GDM1 (cell line): ENCODE measurements at places on chromosomes 12 and 14.

DNA sequence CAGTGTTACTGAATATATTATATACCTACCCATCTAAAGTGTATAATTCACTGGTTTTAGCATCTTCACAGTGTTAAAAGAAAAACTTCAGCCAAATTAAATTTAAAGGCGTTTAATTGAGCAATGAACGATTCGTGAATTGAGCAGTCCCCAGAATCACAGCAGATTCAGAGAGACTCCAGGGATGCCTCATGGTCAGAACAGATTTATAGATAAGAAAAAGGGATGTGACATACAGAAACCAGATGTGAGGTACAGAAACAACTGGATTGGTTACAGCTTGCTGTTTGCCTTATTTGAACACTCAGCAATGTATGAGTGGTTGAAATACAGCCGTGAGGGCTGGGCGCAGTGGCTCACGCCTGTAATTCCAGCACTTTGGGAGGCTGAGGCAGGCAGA lies 84.6 kb downstream of the WNK1 start:
- DNase-seq, result no peak

GRCh38 chr14:89429199-89430181 lies 12.5 kb upstream of the FOXN3 start:
- DNase-seq, result peak; percentile 34

- DNase-seq, result no peak
Observed at GRCh38 chr12:64229240-64229639, 7.1 kb upstream of the KICS2 start.

- DNase-seq, result no peak
Observed at GRCh38 chr12:42701084-42701483, 111.5 kb upstream of the PRICKLE1 start.

- no peak for DNase-seq
Observed at GRCh38 chr12:98997899-98998298, 352.8 kb downstream of the APAF1 start.

DNA sequence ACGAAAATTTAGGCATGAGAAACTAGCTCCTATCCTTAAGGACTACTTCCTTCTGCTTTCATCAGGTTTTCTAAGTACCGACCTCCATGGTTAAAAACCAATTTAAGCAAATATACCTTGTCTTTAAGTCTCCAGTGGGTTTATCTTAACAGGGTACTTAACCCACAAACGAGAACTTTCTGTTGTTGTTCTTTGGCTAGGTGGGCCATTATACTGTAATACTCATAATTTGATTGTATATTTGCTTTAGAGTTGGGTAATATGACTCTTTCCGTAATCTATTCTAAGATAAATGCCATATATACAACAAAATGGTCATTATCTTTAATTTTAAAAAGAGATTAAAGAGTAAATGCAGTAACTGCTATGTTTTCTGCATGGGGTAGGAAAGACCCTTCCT lies 21.6 kb downstream of the RASSF8 start:
- no peak for DNase-seq

GRCh38 chr12:66409195-66409871 lies 107.0 kb downstream of the HELB start:
- DNase-seq, result peak; percentile 56

DNA sequence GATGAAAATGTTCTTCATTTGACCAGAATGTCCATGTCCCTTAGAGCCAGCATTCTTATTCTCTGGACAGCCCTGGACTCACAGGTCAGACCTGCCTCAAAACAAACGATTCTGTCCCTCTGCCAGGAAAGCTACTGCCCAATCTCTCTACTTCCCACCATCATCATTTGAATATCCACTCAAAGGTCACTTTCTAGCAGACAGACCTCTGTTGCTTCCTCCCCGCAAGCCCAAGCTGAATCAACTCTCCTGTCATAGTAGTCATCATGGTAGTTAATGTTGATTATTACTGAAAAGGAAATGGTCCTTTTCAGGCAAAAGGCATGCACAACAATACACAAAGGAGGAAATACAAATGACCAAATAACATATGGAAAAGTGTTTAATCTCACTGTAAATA lies 39.6 kb upstream of the CPM start:
- no peak for DNase-seq

DNA sequence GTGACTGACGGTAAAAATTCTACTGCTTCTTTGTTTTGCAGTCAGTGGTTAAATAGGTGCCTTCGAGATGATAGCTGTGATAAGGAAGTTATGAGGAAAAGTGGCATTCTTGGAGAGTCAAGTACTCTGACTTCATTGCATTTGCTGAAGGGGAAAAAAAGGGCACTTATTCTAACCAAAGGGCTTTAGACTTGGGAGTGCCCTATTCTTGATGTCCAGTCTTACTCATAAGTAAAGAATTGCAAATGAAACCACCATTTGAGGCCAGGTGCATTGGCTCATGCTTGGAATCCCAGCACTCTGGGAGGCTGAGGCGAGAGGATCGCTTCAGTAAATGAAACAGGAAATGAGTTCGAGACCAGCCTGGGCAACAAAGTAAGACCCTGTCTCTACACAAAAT lies 40.3 kb downstream of the BRAP start:
- DNase-seq, result no peak

GRCh38 chr14:25753130-25753529 lies 703.2 kb upstream of the STXBP6 start:
- no peak for DNase-seq

- no peak for DNase-seq
Observed at GRCh38 chr14:69637503-69638031, 26.2 kb downstream of the SUSD6 start.

GRCh38 chr12:57224973-57225679 lies 4.4 kb upstream of the SHMT2 start:
- DNase-seq, result no peak

GRCh38 chr14:79729731-79730130 lies 481.6 kb downstream of the DIO2 start:
- no peak for DNase-seq

- DNase-seq, result no peak
Observed at GRCh38 chr12:74490390-74491064, 47.1 kb upstream of the ATXN7L3B start.

DNA sequence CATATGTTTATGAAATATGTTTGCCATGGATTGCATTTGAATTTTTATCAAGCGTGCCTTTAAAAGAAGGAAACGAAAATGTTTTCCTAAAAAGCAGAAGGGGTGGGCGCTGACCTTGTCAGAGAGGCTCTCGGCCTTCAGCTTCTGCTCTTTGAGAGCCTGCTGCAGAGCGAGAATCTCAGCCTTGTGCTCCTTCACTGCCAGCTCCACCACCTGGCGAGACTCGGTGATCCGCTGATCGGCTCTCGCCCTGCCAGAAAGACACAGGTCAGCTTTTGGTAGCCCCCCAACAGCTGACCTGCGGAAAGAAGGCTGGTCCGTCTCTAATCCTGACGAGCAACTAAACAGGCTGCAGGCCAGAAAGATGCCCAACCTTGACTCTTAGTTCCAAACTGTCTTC lies 62.4 kb downstream of the PRKAB1 start:
- DNase-seq, result no peak
